ENCODE measurements at places on chromosomes 4 and X.

GRCh38 chrX:140766024-140766611 is 56.6 kb downstream of the LINC00632 start:
- peak; percentile 43 for DNase-seq

- DNase-seq, result no peak
Observed at GRCh38 chr4:41747230-41748055, 1.1 kb downstream of the PHOX2B start.

- DNase-seq, result no peak
Observed at GRCh38 chr4:66178906-66179305, 508.6 kb upstream of the EPHA5 start.

DNA sequence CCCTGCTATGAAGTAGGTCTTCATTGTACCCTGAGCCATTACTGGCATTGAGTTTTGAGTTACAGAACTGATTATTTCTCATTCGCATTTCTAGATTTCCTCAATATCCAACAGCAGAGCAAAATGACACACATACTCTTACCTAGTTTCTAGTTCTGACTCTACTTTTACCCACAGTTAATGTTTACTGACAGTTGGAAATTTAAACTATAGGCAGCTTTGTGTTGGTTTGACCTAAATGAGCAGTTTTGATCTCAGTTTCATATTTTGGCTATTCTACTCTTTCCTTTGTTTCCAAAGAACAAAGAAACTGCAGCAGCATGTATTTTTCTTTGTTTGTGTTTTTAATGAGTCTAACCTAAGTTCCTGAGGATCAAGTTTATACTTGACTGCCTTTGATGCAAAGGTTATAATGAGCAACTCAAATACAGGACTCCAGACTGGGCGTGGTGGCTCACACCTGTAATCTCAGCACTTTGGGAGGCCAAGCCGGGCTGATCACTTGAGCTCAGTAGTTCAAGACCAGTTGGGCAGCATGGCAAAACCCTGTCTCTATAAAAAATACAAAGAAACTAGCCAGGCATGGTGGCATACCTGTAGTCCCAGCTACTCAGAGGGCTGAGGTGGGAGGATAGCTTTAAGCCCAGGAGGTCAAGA is 30.4 kb downstream of the TXK start:
- no peak for DNase-seq

DNA sequence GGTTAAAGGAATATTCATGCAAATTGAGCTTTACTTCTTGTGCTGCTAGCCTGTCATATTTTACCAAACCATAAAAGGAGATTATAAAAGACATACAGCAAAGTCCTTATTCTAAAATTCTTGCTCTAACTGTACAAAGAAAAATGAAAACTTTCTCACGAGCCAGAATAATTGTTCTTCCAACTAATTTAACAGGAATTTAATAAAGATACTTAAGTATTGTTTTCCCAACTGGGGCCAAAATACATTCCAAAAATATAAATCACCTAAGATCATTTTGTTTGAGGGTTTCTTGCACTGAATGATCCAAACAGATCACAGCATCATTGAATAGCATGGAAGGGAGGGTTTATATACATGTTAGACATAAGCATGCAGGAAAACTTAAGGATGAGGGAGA is 127.1 kb upstream of the PCDH18 start:
- no peak for DNase-seq

DNA sequence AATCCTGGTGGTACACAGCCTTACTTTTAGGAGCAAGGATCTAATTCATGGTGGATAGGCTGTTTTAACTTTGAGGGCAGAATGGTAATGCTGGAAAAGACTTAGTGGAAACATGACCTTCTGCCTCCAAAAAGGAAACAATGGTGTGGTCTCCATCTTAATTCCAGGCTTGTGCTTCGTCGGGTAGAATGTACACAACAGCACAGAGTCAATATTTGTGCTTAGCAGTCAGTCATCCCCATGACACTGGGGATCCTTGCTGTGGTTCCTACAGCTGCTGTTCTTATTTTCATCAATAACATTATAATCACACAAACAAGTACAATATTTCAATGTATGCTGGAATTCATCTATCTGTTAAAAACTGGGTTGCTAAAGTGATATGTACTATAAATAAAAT is 104.4 kb downstream of the HHIP start:
- no peak for DNase-seq

DNA sequence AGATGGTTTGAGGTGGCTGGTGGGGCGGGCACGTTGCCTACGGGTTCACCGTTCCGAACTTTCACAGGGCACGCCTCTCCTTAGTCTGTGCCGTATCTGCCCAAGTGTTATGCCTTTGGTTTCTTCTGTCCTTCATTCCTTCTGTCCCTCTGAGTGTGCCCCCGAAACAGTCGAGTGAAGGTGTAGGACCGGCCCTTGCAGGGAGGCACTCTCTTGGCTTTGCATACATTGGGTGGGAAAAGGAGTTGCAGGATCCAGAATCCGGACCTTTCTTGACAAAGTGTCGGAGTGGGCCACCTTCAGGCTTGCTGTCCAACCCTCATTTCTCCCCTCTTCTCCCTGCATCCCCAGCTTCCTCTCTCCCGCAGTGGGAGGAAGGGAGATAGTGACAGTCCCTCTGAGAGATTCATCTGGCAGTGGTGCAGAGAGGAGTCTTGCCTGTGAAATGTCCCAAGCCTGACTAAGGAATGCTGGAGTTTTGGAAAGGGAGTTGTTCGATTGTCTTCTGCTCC is 569 bp downstream of the ARFIP1 start:
- peak; percentile 15 for DNase-seq

- DNase-seq, result no peak
Observed at GRCh38 chr4:98203332-98204235, 57.6 kb upstream of the RAP1GDS1 start.

DNA sequence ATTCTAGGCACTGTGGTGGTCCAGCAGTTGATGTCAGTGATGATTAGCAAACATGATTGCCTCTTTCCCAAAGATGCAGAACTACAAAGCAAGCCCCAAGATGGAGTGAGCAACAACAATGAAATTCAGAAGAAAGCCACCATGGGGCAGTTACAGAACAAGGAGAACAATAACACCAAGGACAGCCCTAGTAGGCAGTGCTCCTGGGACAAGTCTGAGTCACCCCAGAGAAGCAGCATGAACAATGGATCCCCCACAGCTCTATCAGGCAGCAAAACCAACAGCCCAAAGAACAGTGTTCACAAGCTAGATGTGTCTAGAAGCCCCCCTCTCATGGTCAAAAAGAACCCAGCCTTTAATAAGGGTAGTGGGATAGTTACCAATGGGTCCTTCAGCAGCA is 365.3 kb downstream of the MAPK10 start:
- no peak for DNase-seq

GRCh38 chr4:12894062-12894461 is 590.1 kb downstream of the RAB28 start:
- DNase-seq, result no peak

- DNase-seq, result no peak
Observed at GRCh38 chr4:138507522-138507921, 265.4 kb upstream of the SLC7A11 start.

DNA sequence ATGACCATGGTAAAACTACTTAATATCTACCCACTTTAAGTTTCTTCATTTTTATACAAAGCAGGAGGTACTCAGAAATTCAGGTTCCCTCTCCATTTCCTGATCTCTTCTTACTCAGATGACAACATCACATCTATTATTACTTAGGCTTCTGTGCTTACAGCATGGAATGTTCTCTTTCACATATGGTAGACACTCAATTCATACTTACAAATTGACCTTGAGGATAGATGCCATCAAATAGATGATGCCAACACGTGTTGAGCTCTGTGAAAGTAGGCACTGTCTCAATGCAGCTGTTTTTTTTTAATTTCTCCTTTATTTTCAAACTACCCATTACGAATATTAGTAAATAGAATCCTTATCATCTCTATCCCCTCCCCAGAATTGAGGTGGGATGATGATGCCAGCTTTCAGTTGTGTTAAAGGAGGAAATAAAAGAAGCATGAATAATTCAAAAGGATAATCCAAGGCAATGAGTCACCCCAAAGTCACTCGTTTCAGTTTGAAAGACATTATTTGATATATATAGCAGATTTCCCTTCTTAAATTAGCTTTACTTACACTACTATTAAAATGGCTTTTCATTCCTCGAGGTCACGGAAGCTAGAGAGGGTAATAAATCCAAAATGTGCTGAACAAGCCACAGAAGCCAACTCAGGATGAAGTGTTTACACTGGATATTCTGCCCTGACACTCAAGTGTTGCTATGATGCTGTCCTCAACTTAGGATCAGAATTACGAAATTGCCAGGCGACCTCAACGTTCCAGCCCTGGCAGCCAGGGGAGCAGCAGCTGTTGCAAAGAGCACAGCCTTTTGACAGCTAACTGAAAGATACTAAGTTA is 124.2 kb upstream of the EOLA2 start:
- DNase-seq, result no peak

DNA sequence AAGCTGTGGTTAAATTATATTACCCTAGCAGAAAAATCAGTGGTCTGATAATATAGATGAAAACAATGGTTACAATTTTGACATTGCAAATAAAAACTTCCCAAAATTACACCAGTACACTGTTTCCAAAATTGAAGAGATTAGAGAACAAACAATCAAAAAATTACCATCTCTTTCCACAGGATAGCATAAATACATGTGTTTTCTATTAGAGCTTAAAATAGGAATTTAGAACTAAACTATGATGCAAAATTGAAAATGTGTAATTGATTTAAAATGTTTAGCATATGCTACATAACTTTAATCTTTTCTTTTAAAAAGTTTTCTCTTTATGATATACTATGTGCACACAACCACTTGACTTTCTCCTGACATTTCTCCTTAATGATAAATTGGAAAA is 6.7 kb downstream of the EDNRA start:
- DNase-seq, result no peak

DNA sequence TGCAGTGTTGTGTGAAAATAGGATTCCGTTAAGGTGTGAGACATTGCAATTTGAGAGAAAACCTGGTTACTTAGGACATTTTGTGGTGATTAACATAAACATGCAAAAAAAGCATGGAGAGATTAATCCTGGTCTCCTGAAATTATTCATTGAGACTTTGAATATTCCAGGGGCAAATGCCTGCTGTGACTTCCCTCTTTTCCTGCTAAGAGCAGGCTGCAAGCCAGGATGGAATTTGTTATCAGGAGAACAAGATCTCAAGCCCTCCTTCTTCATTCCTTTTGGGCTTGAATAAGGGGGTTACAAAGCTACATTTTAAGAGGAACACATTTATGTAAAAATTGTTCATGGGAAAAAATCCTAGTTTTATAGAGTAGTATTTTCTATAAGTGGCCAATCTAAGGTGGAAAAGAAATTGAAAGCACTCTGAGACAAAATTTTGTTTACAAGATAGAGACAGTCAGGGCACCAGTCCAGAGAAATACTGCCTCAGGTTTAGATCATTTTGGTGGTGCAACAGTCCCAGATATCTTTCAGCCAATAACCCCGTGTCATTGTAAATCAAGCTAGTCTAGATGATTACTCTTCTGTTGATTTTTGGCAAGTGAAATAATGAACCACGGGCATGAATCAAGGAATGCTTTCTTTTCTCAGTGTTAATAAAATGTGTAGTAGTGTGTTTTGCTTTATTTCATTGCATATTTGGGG is 1528.3 kb upstream of the AGA start:
- no peak for DNase-seq

GRCh38 chrX:43964936-43965335 is 8.3 kb downstream of the NDP start:
- no peak for DNase-seq

DNA sequence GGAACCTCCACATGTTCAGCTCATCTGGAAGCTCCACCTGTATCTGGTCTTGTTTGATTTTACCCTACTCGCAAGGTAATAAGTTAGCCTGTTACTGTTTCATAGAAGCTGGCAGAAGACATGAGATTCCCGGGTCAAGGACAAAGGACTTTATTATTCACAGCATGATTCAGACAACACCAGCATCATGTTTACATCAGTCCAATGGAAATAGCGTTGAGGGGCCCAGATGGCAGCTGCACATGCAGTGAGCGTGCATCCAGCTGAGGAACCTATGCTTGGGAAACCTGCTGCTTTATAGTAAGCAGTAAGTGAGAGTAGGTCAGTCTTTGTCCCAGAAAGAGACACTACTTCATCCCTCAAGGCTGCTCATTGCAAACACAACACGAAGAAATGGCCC is 19.8 kb downstream of the TSPAN5 start:
- no peak for DNase-seq

- no peak for DNase-seq
Observed at GRCh38 chr4:159498446-159499115, 395.7 kb downstream of the RAPGEF2 start.

DNA sequence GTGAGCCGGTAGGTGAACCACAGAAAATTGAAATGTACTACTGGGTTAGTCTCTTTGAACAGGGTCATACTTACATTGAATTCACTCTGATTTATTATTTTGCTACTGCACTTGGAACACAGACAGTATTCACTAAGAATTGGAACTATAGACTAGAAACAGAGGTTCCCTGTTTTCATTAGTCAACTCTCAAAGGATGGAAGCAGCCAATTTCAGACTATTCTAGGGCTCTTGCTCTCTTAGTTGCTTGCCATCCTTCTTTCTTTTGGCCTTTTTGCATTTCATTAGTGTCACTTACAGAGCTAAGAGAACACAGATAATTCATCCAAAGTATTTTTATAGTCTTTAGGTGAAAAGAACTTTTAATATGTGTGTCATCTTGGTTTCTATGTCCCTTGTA is 52.6 kb downstream of the SHROOM3 start:
- no peak for DNase-seq

DNA sequence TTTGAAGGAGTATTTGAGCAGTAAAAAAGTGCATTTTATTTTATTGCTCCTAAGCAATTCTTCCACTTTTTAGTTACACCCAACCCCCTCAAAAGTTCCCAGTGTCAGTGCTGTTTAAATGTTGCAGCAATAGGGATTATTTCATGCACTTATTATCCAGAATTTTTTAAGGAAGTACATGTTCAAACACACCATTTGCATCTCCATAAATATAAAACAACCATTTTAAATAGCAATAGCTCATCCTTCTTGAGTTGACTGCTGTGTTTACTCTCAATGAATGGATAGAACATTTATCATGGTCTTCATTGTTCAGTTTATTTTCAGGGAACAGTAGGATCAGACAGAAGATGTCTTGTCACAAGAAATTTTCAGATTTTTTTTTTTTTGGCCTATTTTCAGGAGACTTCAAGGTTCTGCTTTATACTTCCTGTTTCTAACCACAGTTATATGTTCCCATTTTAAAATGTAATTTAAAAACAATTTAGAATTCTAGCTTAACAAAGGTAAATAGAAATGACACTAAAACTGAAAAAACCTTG is 171.9 kb downstream of the TMA16 start:
- DNase-seq, result no peak

DNA sequence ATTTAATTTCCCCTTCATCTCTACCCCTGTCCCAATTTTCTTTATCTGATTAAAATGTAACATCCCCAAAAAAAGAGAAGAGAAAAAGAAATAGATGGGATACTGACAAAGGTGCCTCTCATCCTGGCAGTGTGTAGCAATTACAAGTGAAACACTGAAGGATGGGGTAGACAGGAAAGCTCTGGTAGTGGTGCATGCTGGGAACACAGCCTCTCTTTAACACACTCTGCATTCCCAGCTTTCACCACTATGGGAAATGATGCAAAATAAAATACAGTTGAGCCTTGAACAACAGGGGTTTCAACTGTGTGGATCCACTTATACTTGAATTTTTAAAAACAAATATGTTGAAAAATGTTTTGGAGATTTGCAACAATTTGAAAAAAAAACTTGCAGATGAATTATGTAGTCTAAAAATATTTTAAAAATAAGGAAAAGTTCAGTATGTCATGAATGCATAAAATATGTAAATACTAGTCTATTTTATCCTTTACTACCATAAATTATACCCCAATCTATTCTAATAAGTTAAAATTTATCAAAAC is 239.2 kb upstream of the DDX53 start:
- DNase-seq, result peak; percentile 18
